Activated CD8-positive, alpha-beta memory T cell treated with anti-CD3 and anti-CD28 coated beads, Interleukin-2, amount 50 U/mL, for 48 hours (primary cell): ENCODE measurements at places on chromosomes 13 and 19.

DNA sequence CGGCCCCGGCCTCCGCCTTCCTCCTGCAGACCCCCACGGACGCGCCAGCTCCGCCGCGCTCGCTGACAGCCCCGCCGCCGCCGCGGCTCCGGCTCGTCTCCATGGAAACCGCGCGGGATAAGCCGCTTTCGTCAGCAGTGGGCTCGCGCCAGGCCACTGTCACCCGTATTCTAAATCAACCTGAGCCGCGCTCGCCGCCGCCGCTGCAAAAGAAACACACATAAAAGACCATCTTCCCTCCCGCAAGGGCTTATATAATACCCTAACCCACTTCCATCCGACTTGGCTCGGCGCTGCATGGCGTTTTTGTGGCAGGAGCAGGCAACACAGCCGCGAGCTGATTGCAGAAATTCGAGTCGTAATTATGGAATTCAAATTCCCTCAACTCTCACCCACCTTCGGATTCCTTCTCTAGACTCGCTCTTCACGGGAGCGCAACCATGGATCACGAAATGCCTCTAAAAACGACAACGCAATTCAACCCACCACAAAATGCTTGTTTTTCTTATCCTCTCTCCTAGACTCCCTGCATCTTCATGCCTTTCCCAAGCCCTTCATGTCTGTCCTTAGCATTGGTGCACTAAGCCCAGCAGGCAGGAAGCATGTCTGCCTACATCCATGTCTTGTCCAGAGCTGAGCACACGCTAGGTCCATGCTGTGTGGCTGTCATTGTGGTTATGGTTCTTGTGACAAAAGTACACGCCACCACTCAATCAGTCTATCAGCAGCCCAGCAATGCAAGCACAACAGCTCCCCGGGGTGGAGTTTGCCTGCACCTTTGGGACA is at the start of gene AMER2:
Gene AMER2, minus strand, starts transcription at position 772 of the 786 bp plus-strand sequence. Its CDS starts 669 bp downstream, at position 103.
- DNase-seq: peak; percentile 55

DNA sequence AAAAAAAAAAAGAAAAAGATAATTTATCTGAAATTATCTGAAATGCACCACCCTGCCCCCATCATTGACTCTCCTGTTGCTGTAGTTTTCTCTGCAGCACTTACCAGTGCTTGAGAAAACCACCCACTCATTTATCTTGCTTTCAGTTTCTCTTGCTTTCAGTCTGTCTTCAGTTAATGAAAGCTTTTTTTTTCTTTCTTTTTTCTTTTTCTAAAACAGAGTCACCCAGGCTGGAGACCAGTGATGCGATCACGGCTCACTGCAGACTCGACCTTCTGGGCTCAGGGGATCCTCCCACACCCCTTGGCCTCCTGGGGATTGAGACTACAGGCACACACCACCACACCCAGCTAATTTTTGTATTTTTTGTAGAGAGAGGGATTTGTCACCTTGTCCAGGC is 4.3 kb upstream of the ACP5 start:
- peak; percentile 69 for DNase-seq

- no peak for DNase-seq
Observed at GRCh38 chr19:19054315-19054938, 9.4 kb upstream of the SLC25A42 start.

DNA sequence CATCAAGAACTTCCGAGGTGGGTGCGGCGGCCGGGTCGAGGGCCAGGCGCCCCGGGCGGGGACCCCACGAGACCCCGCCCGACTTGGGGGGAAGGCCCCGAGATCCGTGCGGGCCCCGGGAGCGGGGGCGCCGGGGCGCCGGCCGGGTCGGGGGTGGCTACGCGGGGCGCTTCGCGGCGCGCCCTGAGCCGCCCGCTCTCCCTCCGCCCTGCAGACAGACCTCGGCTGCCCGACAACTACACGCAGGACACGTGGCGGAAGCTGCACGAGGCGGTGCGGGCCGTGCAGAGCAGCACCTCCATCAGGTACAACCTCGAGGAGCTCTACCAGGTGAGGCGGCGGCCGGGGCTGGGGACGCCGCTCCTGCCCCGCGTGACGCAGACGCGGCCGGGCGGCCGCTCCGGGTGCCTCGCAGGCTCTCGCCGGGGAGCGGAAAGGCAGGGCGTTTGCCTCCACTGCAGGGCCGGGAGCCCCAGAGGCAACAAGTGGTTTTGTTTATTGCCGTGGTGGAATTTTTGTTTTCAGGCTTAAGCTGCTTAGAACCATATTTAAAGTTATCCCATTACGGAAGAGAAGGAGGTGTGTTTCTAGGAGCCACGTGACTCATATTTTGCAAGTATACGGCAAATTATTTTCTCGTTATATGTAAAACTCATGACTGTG is 477 bp downstream of the CUL4A start:
- DNase-seq: peak; percentile 84

DNA sequence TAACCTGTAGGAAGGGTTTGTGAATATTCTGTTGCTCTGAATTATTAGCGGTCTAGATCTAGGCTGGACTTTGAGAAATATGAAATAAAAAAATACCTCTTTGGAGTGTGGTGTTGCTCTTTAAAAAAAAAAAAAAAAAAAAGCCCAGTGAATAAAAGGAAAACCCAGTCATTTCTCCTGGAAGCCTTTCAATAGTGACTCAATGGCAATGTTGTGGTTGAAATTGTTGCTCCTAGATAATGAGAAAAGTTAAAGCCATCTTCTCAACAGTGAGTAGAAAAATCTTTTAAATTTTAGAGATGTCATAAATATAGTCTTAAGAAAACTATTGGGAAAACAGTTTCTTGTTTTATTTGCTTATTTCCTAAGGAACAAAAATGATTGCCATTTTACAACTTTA is 135.3 kb downstream of the RFC3 start:
- DNase-seq: no peak

GRCh38 chr19:47081095-47081494 is 32.5 kb downstream of the ZC3H4 start:
- DNase-seq: no peak

DNA sequence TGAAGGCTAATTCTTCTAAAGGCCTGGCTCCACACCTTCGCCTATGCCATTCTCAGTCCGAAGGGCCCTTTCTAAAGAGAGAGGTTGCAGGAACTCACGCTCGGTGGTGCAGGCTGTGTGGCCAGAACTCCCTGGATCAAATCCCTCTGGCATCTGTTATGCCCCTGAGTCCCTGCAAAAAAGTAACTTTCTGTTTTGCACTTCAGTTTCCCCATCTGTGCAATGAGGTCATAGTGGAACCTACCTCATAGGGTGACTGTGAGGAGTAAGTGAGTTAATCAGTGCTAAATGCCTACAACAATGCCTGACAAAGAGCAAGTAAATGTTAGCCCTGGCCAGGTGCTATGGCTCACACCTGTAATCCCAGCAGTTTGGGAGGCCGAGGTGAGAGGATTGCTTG is 7.3 kb downstream of the IGSF23 start:
- no peak for DNase-seq

DNA sequence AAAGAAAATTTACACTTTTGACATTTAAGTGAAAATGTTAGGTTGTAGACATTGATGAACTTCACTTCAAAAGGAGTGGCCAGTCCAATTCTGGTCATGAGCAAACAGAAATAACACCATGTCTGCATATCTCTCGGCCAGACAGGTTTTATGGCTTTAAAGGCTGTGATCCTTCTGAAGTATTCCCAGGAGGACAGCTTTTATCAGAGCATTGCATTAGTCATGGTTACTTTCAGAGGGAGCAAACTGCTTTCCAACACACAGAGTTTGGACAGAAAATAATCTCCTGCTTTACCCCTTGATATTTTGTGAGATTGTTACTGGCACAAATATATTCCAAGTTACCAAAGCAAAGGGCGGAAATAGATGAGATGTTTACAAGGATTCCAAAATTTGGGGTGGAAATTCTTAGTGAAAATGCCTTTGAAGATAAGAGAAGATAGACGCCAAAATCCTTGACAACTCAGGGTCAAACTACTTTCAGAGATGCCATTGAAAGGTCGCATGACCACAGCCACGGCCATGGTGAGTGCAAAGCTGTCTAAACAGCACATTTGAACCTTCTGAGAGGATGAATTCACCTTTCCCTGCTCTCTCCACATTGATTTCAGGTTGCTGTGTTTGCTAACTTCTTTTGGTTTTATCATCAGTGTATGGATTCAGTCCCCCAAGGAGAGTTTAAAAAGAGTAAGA is 584.5 kb upstream of the SGCG start:
- no peak for DNase-seq

DNA sequence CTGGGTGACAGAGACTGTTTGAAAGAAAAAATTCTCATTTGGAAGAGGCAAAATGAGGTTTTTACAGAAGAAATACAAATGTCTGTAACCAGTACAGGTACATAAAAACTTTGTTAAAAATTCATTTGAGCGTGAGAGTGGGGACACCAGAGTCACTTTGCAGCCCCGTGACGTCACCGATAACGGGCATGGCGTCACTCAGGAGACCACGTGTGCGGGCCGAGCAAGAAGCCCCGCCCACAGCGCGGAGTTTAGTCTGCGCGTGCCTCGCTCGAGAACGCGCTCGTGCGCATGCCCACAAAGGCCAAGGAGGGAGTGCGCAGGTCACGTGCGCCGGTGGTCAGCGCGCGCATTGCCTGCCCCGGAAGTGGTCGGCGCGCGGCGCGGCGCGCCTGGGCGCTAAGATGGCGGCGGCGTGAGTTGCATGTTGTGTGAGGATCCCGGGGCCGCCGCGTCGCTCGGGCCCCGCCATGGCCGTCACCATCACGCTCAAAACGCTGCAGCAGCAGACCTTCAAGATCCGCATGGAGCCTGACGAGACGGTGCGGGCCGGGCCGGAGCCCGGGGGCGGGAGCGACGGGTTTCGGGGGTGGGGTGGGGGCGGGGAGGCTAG is at the start of gene RAD23A:
Gene RAD23A, plus strand, starts transcription at position 384 of the 613 bp plus-strand sequence. Its CDS starts 87 bp downstream, at position 471.
- peak; percentile 100 for DNase-seq

GRCh38 chr19:42010245-42011126 is 16.5 kb upstream of the ATP1A3 start:
- DNase-seq: no peak
